Nucleus accumbens (tissue), 56 donors: ENCODE measurements at places on chromosomes 6 and 20.

GRCh38 chr6:54702772-54703171 is 143.8 kb upstream of the FAM83B start:
- DNase-seq: no peak

DNA sequence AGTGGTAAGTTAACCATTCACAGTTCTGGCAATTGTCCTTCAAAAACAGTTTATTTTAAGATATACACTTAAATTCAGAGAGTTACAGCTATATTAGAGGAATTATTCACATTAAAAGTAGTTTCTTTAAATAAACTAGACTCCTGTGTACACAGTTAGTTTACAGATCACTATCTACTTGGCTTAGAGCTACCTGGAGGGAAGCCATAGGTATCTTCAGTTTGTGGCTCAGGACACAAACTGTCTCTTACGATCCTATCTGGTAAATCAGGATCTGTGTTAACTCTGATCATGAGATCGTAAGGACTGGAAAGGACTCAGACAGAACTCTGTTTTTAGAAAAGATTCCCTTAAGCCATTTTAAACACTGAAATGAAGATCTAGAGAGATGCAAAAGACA is 160.9 kb downstream of the REV3L start:
- no peak for DNase-seq

GRCh38 chr20:3406481-3407039 is 909 bp downstream of the DNAAF9 start:
- DNase-seq: peak; percentile 38

DNA sequence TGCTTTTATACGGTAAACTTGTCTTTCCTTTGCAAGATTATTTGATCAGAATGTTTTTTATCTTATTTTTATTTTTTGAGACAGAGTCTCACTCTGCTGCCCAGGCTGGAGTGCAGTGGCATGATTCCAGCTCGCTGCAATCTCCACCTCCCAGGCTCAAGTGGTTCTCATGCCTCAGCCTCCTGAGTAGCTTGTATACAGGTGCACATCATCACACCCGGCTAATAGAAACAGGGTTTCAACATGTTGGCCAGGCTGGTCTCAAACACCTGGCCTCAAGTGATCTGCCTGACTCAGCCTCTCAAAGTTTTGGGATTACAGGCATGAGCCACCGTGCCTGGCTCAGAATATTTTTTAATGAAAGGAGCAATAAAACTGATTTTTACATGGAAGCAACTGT is 8.9 kb upstream of the LPIN3 start:
- no peak for DNase-seq

- peak; percentile 26 for DNase-seq
Measured at GRCh38 chr20:57654363-57654997, 34.3 kb upstream of the ZBP1 start.

DNA sequence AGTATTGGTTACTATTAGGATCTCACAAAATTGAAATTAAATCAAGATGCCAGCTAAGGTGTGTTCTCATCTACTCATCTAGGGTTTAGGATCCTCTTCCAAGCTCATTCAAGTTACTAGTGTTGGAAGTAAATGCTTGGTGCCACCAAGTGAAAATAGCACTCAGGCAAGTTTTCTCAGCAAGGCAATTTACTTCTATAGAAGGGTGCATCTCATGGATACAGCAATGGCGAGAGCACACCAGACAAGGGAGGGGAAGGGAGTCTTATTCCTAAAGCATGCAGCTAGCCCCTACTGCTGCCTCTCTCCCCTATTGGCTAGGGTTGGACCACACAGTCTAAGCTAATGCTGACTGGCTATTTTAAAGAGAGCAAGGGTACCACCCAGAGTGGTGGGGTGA is 23.0 kb upstream of the FAM8A1 start:
- DNase-seq: no peak

- DNase-seq: no peak
Measured at GRCh38 chr6:54010340-54011276, 100.6 kb upstream of the MLIP start.
